Activated CD8-positive, alpha-beta memory T cell treated with anti-CD3 and anti-CD28 coated beads for 4 hours (primary cell): ENCODE measurements at places on chromosomes 12 and 14.
A peak's percentile ranks its signal among the peaks of the same experiment; 100 is the strongest.

DNA sequence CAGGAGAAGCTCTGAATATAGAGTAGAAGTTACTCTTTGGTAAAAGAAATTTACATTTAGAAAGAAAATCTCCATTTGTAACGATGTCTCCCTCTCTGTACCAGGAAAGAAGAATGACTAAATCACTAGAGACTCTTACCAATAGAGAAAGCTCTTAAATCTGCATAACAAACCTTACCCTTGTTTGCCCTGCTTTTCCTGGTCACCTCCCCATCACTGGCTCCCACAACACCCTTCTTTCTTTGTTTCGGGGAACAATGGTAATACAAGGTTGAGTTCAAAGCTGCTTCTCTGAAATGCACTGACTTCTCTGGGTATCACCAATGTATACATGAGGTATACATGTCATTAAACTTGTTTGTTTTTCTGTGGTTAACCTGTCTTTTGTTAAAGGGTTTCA, 351.1 kb upstream of the FLRT2 start:
- DNase-seq: no peak

GRCh38 chr12:68106160-68106559, 53.4 kb downstream of the IFNG start:
- no peak for DNase-seq

DNA sequence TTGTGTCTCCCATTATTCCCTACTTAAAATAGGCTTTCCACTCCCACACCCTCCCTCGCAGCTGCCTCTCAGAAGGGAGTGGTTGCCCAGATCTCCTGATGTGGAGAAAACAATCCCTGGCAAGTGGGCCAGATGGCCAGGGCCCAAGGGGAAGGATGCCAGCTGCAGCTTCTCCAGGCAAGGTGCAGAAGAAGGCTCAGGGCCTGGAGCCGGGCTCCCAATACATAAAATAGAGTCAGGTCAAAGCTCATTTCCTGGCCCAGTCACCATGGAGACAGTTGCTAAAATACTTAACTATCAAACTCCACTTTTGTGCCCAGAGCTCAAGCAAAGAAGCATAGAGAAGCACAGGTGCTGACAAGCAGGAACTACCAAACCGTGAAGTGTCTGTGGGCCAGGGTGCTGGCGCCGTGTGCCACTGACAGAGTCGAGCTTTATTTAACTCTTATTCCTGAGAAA, 45.7 kb upstream of the ITPR2 start:
- no peak for DNase-seq

- DNase-seq: peak; percentile 43
Observed at GRCh38 chr14:20873370-20874177, 17.6 kb upstream of the RNASE3 start.

DNA sequence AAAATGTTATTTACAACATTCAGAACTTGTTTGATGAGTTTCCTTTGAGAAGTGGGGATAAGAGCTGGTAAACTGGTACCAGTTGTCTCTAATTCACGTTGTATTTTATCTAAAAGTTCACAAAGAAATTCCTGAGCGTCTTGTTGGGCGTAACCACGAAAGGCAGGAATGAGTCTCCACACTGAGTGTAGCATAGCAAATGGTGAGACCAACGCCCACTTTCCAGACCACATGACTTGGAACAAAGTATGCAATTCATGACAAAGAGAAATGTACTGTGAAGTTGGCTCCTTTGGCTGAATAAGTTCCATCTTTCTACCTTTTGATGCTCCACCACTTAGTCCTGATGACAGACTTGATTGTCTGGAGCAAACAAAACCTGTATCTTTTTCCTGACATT, 18.4 kb downstream of the USP44 start:
- DNase-seq: no peak
